ENCODE measurements at places on chromosomes 11 and 22. TPM values are rescaled to one million over a fixed set of nuclear protein-coding genes. Genes with fewer than 3 reads are reported as not detected.

Gene DBX1
- not detected for total RNA-seq

DNA sequence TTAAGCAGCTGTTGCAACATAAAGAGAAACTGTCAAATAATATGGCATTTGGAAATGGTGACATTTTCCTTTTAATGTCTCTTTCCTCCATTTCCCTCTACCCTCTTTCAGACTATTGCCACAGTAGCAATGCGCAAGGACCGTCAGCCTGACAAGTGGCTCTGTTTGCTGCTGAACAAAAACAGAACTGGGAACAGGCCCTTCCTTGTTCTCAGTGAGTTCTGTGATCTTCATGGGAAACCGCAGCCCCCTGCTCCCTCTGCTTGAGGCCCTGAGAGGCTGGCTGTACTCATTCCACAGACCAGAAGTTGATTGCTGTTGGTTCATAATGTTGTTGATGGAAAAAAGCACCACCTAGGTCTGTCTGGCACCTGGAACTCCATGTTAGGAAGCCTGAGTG is 559.7 kb downstream of the OPCML start:
- no peak for DNase-seq

Gene NAALADL1
- total RNA-seq: 33.7 TPM

GRCh38 chr11:94968334-94968958 is 4.9 kb downstream of the CWC15 start:
- no peak for DNase-seq

Data from ovary (tissue), 10 donors.